ENCODE measurements at places on chromosomes 16 and 17.

DNA sequence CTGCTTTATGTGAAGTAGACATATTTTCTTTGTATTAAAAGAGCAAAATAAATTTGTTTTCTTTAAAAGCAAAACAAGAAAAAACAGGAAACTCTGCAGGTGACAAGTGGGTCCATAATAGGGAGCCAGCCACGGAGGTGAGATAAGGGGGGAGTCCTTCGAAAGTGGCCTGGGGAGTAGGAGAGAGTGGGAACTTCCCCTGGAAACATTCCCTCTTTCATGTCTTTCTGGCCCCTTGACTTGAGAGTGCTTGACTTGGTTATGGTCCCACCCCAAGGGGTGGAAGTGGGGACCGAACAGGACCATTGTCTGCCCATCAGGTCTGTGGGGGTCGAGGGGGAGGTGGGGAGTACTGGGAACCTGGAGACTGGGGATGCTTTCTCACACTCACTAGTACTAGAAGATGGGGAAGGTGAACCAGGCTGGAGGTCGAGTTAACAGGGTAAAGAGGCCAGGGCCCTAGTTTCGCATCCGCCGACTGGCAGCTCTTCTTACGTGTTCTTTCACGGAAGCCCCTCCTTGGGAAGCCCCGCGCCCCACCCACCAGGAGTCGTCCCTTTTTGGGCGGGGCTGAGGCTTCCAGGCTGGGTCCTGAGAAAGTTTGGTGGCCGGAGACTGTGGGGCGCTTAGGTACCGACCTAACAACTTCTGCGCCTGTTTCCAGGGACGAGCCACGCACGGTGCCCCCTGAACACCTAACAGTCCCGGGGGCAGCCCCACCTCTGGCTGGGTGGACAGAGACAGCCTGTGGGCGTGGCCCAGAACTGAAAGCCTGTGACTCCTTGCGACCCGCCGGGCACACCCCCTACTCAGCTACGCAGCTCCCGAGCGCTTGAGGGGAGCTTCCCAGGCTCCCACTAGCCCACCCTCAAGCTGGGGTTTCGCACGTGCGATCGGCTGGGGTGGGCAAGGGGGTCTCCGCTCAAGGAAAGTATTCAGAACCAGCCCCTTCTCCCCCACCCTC lies 790 bp downstream of the TRADD start:
- DNase-seq = peak; percentile 84

GRCh38 chr16:68273896-68274295 lies 9.6 kb downstream of the SLC7A6 start:
- no peak for DNase-seq

DNA sequence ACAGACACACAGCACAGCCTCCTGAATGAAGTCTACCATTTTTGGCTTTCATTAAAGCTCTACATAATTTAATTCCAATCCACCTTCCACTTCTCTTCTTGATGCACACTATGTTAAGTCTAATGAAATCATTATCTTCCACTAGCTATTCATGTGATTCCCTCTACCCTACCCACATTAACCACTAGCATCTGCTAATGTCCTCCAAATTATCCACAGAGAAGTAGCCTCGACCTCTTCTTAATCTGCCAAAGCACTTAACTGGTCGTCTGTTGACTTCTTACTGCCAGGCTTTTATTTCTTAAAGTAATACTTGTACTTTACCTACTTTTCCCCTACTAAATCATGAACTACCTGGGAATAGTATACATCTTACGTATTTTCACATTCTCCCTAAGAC lies 91.8 kb downstream of the NCOR1 start:
- no peak for DNase-seq

GRCh38 chr17:48523010-48523409 lies 7.8 kb downstream of the HOXB1 start:
- no peak for DNase-seq

DNA sequence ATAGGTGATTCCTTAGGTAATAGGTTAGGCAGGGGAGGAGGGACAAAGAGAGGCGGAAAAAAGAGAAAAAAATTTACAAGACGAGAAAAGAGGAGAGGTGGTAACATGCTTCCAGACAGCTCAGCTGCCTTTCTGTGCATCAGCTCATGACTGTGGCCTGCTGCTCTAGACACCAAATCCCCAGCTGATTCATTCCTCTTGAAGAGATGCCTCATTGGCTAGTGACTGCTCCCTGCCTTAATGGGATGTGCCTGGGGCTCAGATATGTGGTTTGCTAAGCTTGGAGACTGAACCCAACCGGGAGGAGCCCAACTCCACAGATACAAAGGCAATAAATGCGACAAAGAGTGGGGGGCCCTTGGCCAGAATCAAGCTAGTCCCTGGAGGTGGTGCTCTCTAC lies 105.9 kb upstream of the FAM20A start:
- no peak for DNase-seq

GRCh38 chr16:88759245-88759975 lies 25.6 kb downstream of the PIEZO1 start:
- no peak for DNase-seq

DNA sequence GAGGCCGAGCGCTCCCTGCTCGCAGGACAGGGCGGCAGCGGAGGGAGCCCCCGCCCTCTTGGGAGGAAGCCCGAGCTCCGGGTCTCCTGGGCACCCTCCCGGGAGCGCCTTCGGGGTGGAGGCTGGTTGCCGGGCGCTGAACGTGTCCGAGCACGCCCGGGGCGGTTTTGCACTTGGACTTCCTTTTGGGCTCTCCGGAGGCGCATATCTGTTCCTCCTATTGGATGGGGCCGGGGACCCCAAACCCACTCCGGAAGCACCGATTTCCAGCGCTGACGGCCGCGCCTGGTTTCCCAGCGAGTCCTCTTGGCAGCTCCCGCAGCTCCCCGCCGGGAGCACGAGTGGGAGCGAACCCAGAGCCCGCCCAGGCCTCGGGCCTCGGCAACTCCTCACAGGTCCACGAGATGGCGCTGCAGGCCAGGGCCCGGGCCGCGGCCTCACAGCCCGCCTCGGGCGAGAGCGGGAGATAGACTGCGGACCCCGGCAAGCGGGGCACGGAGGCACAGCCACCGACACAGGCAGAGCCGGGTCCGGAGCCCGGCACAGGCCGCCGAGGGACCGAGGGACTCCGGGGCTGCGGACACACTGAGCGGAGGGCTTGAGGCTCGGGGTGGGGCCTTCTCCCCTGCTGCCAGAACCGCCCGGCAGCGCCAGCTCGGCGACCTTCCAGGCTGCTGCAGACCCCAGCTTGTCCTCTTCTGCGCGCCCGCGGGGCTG lies 12.7 kb downstream of the TBX2 start:
- DNase-seq = peak; percentile 71

DNA sequence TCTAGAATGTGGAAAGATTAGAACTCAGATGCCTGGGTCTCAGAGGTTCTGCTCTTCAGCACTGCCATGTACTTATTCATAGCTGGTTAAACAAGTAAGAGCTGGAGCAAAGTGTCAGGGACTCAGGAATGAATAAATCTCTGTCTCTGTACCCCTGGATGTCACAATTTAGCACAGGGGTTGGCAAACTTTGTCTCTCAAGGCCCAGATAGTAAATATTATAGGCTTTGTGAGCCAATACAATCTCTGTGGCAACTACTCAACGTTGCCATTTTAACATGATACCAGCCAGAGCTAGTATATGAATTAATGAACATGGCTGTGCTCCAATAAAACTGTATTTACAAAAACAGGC lies 220.3 kb upstream of the MON1B start:
- DNase-seq = no peak

- no peak for DNase-seq
Measured at GRCh38 chr16:12228602-12229499, 252.3 kb downstream of the SNX29 start.

DNA sequence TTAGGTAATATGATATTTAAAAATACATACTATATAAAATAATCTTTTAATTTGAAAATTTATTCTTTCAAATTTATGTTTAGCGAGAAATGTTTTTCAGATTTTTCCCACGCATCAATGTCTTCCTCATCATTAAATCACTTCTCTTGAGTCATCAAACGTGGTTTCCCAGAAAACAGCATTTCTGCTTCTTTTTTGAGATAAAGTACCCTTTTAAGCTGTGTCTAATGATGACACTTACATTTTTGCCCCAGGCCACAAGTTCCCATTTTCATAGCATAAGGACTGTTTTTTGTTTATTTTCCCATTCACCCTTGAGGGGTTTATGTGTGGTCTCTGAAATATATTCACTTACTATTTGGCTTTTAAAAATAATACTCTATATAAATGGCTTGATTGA lies 139.0 kb upstream of the HS3ST3A1 start:
- no peak for DNase-seq

DNA sequence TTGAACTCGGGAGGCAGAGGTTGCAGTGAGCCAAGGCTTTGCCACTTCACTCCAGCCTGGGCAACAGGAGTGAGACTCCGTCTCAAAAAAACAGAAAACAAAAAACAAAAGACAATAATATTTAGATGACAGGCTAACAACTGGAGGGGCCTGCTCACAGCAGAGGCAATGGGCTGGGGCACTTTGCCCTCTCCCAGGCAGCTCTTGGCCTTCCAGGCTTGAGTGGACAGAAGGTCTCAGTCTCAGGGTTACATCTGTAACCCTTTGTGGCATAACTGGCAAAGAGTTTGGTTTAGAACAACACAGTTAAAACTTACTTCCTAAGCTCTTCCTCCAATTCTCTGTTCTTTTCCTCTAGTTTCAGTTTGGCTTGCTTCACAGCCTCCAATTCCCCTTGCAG lies 114.9 kb downstream of the SPAG9 start:
- DNase-seq = no peak

- DNase-seq = no peak
Measured at GRCh38 chr17:4389079-4389478, 22.6 kb upstream of the UBE2G1 start.

- DNase-seq = no peak
Measured at GRCh38 chr17:31371511-31372097, 19.9 kb upstream of the RAB11FIP4 start.

DNA sequence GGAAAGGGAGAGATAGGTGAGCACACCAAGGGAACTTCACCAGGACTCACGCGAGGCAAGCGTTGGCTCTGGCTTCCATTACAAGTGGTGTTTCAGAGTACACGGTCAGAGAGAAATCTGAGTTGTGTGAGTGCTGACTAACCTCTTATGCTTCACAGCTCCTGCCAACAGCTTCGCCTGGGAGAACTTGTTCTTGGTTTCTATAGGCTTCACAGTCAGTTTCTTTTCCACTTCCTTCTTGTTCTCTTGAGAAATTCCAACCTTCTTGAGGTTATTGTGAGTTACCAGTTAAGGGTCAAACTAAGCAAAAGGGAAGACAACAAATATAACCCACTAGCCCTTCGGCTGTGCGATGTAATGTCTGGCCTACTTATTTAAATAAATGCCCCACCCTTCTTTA lies 18.9 kb downstream of the PSME3IP1 start:
- no peak for DNase-seq

- no peak for DNase-seq
Measured at GRCh38 chr17:64635647-64636305, 26.3 kb downstream of the SMURF2 start.

GRCh38 chr17:76262732-76263344 lies 2.3 kb upstream of the UBALD2 start:
- no peak for DNase-seq

DNA sequence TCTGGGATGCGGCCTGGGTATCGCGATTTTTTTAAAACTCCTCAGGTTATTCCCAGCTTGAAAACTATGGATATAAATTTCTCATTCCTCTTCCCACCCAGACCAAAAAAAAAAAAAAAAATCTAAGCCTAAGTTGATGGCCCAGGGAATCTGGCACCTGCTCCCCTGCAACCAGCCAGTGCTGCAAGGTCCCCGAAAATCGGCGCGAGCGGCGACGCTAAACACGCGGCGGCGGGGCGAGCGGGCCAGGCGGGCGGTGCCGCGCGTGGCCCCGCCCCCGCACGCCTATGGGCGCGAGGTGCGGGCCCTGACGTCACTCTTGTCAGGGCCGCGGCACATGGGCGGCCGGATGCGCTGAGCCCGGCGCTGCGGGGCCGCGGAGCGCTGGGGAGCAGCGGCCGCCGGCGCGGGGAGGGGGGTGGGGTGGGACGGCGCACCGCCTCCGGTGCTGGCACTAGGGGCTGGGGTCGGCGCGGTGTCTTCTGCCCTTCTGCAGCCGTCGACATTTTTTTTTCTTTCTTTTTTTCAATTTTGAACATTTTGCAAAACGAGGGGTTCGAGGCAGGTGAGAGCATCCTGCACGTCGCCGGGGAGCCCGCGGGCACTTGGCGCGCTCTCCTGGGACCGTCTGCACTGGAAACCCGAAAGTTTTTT lies at the start of gene HLF:
Gene HLF, plus strand, starts transcription at position 316 of the 654 bp plus-strand sequence. CDS start 525 bp downstream, outside the sequence.
- DNase-seq = peak; percentile 70

DNA sequence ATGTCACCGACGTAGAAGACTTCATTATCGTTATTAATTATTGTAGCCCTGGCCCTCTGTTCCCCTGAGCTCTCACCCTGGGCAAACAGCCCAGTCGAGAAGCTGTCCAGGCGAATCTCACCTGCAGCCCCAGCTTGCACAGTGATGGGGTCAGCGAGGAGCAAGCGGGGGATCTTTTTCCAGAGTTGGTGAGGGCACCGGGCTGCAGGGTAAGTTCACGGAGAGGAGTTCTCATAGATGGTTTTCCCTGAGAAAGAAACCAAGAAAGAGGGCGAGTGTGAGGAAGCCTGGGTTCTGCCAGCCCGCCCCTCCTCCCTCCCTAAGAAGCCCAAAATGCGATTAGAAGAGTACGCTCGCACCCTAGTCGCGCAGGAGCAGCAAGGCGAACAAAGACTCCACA lies 436 bp downstream of the SPAG5 start:
- no peak for DNase-seq

GRCh38 chr17:45149669-45150664 lies 1.7 kb downstream of the HEXIM1 start:
- peak; percentile 41 for DNase-seq

- DNase-seq = no peak
Measured at GRCh38 chr16:77761204-77761603, 27.2 kb upstream of the VAT1L start.

- DNase-seq = no peak
Measured at GRCh38 chr16:58733248-58733670, 857 bp downstream of the GOT2 start.

- no peak for DNase-seq
Measured at GRCh38 chr17:57487573-57487972, 231.2 kb downstream of the MSI2 start.

DNA sequence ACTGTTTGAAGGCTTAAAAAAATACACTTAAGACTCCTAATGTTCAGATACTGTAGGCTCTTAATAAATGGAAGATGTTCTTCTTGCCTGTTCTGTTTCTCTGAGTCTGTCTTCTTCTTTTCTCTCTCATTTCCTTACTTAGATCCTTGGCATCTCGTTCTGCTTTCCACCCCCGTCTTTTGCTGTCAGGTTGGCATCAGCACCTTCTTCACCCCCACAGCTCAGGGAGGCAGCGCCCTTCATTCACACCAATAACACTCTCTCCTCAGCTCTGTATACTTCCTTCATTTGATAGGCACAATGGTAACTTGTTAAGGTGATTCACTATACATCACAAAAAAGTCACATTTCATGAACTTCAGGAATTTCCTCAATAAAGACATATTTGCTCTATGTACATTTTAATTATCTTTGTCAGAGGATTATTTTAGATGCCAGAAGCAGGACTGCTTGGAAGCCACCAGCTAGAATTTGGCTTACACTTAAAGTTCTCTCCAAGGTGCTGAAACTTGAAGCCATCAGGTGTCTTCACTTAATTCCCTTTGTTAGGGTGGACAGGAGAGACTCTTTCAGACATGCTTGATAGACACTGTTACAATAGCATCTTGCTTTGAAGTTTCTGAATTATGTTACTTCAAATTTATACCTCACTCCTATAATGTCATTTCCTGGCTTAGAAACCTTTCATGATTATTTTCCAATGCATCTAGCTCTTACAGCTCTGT lies 670.1 kb upstream of the C16orf82 start:
- DNase-seq = no peak

Measured in activated T-helper 2 cell treated with anti-CD3 and anti-CD28 coated beads, Interferon-gamma antibody, Interleukin-2, Interleukin-4, amounts not matched to agents 10 μg/mL and 5 μg/mL and 100 μg/mL, durations not matched to agents 14 hours and 24 hours and 36 hours (primary cell).